Activated T-helper 1 cell treated with anti-CD3 and anti-CD28 coated beads, Interleukin-12 subunit alpha, Interleukin-12 subunit beta, Interleukin-2, Interleukin-4 antibody, amounts not matched to agents 30 ng/mL and 10 ng/mL and 1 ng/mL, durations not matched to agents 14 hours and 24 hours and 36 hours (primary cell): ENCODE measurements at places on chromosomes 5 and 9. TPM values are rescaled to one million over a fixed set of nuclear protein-coding genes. Genes with fewer than 3 reads are reported as not detected.
A peak's percentile ranks its signal among the peaks of the same experiment; 100 is the strongest.

GRCh38 chr9:72506615-72507014 is 14.8 kb upstream of the TMC1 start:
- peaks cover 20% of the 10 kb centered on the region for H3K4me1 ChIP-seq
- no peak overlapping the region for H3K4me3 ChIP-seq
- H3K36me3 ChIP-seq, result peaks cover 6% of the 10 kb centered on the region
- peaks cover 2% of the 10 kb centered on the region for H3K27me3 ChIP-seq
- DNase-seq, result no peak

Gene COL27A1
- total RNA-seq, result 6.1 and 7.4 TPM in 2 replicates

DNA sequence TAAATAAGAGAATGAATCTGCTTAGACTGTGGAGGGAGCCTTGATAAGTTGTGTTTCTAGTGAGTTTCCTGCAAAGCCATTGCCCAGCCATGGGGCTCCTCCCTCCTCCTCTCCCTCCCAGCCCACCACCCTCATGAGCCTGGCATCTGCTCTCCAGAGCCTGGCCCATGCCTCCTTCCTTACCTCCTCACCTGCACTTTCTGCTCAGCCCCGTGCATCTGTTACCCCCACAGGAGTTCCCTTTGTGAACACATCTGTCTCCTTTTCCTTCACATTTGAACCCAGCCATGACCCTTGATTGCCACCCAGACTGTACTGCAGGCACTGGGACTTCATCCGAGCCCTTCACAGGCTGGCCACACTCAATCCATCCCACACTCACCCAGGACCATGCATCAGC is 395.6 kb downstream of the IRX2 start:
- H3K4me3 ChIP-seq, result no peak overlapping the region
- H3K36me3 ChIP-seq, result no peaks in the 10 kb centered on the region
- H3K27me3 ChIP-seq, result no peaks in the 10 kb centered on the region

DNA sequence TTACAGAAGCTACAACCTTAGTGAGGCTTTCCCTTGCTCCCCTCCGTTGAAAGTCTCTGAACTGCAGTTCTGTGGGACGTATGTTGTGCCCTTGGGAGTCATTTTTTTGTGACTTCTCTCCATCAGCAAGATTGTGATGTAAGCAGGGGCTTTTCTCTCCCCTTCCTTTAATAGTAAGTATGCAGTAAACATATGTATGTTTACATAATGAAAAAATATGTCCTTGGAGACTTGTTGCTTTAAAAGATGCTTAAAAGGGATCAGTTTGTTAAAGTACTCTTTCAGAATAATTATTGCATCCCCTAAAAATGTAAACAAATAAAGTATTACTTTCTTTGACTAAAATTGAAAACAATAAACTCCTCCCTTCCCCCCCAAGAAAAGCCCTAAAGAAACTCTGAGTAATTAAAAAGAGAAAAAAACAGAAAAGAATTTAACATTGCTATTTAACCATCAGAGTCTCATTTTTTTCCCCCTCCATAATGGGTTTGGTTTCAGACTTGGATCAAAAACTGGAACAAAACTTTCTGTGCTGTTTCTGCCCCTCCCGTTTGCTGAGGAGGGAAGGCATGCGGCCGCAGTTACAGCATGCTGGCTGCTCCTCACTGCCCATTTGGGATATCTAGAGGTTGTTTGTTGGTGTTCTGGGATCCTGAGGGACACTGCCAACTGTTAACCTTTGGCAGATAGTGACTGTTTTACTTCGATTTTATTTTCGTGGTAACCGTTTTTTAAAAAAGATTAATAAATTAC is 40.2 kb downstream of the TRIO start:
- no peaks in the 10 kb centered on the region for H3K36me3 ChIP-seq
- peaks cover 2% of the 10 kb centered on the region for H3K27me3 ChIP-seq
- H3K27ac ChIP-seq, result no peak overlapping the region
- no peak overlapping the region for H3K4me3 ChIP-seq
- H3K4me1 ChIP-seq, result no peaks in the 10 kb centered on the region

DNA sequence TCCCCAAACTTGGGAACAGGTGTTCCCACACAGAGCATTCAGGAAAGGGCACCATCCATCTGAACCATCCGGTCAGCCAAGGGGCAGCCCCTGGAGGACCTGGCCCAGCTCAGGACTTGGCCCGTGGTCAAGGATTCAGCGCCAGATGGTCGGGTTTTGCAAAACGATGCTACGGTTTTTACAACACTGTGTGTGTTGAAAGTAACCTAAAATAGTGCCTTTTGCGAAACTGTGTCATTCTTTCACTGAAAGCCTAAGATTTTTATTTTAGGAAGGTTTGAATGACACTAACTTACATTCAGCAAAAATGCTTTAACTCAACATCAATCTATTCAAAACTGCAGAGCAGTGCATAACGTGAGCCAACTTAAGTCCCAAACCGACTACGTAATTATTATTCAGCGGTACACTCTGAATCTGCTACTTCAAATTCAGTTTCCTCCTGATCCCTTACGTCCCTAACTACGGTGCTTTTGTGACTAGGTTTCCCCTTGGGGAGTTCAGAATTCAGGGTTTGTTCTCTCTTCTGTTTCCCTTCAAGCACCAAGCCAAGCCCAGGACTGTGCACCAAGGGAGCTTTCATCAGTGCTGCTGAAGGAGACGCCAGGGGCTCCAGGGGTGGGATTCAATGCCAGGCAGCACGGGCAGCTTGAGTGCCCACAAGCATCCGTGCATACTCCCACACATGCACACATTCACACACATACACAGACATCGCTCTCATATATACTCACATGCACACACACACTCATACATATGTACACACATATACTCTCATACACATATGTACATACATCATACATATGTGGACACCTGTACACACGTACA is 25.8 kb downstream of the LPCAT1 start:
- peaks cover 14% of the 10 kb centered on the region for H3K4me1 ChIP-seq
- no peaks in the 10 kb centered on the region for H3K27me3 ChIP-seq
- DNase-seq, result no peak
- no peak overlapping the region for H3K27ac ChIP-seq
- peaks cover 3% of the 10 kb centered on the region for H3K36me3 ChIP-seq
- no peak overlapping the region for H3K4me3 ChIP-seq

DNA sequence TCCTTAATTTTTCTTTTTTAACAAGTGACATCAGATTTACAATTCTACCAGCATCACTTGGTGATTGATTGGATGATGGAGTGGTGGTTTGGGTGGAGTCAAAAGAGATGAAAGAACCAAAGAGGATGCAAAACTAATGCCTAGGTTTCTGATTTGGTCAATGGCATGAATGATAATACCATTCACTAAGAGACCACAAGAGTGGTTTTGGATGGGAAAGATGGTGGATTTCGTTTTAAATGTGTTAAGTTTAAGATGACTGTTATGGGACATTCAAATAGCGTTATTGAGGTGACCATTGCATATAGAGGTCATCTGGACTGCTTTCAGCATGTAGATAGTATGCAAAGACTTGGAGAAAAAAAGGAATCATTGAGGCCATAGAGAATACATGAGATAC is 3.6 kb downstream of the SMC5 start:
- peak overlapping the region; percentile 3 for H3K27ac ChIP-seq
- H3K4me3 ChIP-seq, result peak overlapping the region; percentile 99
- peaks cover 54% of the 10 kb centered on the region for H3K36me3 ChIP-seq
- H3K27me3 ChIP-seq, result no peaks in the 10 kb centered on the region
- peaks cover 53% of the 10 kb centered on the region for H3K4me1 ChIP-seq

GRCh38 chr5:142683881-142684505 is 1.9 kb downstream of the FGF1 start:
- H3K4me3 ChIP-seq, result no peak overlapping the region
- H3K27ac ChIP-seq, result no peak overlapping the region
- peaks cover 10% of the 10 kb centered on the region for H3K27me3 ChIP-seq

GRCh38 chr9:135350003-135350315 is 129.6 kb upstream of the PPP1R26 start:
- no peak for DNase-seq
- H3K4me3 ChIP-seq, result no peak overlapping the region
- H3K4me1 ChIP-seq, result no peaks in the 10 kb centered on the region
- no peaks in the 10 kb centered on the region for H3K36me3 ChIP-seq

- no peaks in the 10 kb centered on the region for H3K27me3 ChIP-seq
- DNase-seq, result no peak
- H3K4me1 ChIP-seq, result no peaks in the 10 kb centered on the region
- H3K4me3 ChIP-seq, result no peak overlapping the region
- H3K36me3 ChIP-seq, result no peaks in the 10 kb centered on the region
These were observed 585.7 kb upstream of the ZNF608 start for GRCh38 chr5:125331987-125332598.

DNA sequence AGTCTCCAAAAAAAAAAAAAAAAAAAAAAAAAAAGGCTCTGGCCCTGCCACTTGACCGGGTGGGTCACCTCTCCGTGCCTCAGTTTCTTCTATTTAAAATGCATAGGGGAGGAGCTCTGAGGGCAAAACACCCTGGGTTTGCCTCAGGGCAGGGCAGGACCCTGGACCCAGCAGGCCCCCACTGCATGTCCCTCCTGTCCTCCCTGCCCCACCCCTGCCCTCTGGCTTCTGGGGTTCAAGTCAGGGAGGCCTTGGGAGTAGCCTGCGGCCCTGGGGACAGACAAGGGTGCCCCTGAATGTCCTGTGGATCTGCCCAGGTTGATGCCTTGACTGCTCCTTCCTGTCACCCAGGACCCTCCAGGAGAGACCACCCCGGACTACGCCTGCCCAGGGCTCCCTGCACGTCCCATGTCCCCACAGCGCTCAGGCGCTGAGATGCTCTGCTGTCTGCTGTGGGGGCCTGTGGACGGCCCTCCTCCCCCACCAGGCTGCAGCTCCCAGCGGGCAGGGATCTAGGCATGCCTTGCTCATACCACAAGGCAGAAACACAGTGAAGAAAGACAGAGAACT is 35.4 kb downstream of the ADAMTS2 start:
- no peaks in the 10 kb centered on the region for H3K27me3 ChIP-seq
- H3K4me3 ChIP-seq, result no peak overlapping the region
- DNase-seq, result no peak
- no peaks in the 10 kb centered on the region for H3K36me3 ChIP-seq
- H3K4me1 ChIP-seq, result no peaks in the 10 kb centered on the region
- H3K27ac ChIP-seq, result no peak overlapping the region

- H3K4me3 ChIP-seq, result no peak overlapping the region
- no peaks in the 10 kb centered on the region for H3K4me1 ChIP-seq
- no peak for DNase-seq
- H3K27me3 ChIP-seq, result no peaks in the 10 kb centered on the region
- H3K36me3 ChIP-seq, result no peaks in the 10 kb centered on the region
These were observed 189.5 kb downstream of the SEMA5A start for GRCh38 chr5:9356351-9356825.

Gene HMCN2
- not detected in 2 replicates for total RNA-seq

DNA sequence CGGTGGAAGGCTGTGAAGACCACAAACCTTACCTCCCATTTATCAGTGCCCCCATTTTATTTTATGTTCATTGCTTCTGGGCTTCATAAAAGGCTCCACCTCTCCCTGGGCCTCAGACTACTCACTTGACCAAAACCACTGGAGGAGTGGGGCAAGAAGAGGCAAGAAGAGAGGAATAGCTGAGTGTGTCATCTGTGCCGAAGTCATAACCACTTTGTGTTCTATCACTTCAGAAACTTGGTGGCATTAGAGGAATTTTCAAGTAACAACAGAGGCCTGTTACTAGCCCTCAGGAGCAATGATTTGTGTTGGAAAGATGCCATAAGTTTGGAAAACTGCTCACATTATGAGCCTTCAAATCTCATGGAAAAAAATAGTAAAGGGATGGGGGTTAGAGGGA is 88.7 kb upstream of the PIK3R1 start:
- DNase-seq, result no peak
- no peak overlapping the region for H3K27ac ChIP-seq
- no peak overlapping the region for H3K4me3 ChIP-seq
- no peaks in the 10 kb centered on the region for H3K36me3 ChIP-seq
- H3K27me3 ChIP-seq, result peaks cover 12% of the 10 kb centered on the region

Gene CDC25C
- 5.3 and 5.6 TPM in 2 replicates for total RNA-seq

DNA sequence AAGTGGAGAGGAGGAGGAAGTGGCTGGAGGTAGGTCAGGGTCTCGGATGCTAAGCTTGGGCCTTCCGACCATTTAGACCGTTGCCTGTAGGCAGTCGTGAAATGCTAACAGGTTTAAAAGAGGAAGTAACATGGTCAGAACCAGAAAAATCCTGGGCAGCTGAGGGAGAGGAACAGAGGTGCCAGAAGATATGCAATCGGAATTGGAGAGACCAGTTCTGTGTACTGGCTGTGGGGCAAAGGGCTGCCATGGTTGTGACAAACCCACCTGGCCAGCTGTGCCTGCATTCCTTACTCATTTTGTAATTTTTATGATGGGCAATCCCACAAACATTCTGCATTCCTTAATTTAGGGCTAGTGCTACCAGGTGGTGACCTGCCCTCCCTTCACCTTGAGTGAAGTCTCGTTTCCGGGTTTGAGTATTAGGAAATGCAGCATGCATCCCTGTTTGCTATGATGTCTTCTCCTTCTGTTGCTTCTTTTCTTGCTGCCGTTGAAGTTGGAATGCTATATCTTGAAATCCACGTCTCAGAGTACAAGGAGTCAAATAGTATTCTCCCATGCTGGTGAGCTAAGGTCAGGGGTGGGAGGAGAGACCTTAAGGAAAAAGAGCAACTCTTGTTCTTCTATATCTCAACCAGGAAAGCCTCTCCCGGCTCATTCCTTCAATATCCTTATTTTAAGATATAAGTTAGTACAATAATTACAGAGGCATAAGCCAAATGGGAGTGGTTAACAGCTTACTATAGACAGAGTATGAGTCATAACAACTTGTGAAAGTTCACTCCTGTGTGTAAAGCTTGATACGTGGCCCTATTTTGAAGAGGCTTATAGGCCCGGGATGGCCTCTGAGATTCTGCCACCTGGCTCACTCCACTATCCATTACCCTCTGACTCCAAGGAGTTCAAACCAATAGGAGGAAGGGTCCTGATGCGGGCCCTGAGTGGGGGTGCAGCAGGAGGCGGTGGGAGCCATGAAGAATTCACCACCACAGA is 37.0 kb downstream of the B4GALT1 start:
- H3K4me1 ChIP-seq, result peaks cover 36% of the 10 kb centered on the region
- H3K27me3 ChIP-seq, result no peaks in the 10 kb centered on the region
- H3K36me3 ChIP-seq, result peaks cover 62% of the 10 kb centered on the region
- DNase-seq, result no peak
- peak overlapping the region; percentile 93 for H3K27ac ChIP-seq

DNA sequence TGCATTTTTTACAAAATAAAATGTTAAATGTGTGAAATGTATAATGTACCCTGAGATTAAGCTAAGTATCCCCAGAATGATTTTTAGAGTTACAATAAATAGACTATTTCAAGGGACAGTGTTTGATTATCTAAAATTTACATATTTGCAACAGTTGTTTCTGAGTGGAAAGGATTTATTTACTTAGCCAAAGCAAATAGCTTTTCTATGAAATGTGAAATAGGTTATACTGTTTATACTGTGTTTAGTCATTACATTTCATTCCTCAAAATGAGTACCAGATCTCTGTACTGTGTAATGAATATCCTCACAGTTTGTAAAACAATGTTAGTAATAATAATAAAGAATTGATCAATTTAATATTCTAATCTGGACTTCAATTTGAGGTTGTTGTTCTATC is 1019.0 kb downstream of the NR2F1-AS1 start:
- H3K4me3 ChIP-seq, result no peak overlapping the region
- no peaks in the 10 kb centered on the region for H3K27me3 ChIP-seq
- no peaks in the 10 kb centered on the region for H3K4me1 ChIP-seq
- H3K36me3 ChIP-seq, result no peaks in the 10 kb centered on the region
- no peak for DNase-seq

Gene ARHGEF39
- 7.9 and 8.8 TPM in 2 replicates for total RNA-seq

Gene IFNA16
- total RNA-seq, result not detected in 2 replicates
